ENCODE measurements at places on chromosomes 7 and 10.
A peak's percentile ranks its signal among the peaks of the same experiment; 100 is the strongest.

DNA sequence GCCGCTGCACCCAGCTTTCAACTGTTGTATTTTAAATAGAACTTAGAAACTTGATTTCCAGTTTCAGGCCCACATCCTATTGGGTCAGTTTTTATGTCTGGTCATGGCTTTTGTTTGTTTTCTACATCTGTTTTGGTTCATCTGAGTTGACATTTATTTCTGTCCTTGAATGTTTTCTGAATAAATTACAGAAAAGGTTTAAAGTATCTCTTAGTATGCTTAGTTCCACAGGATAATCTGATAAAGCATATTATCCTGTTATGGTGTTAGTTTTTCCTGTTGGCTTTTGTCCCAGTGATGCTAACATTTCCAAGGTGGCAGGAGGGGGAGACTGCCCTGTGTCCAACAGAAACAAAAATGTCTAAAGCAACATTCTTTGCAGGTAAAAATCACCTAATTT lies 733.2 kb downstream of the INHBA start:
- no peak overlapping the region for H3K27ac ChIP-seq
- no peak overlapping the region for H3K4me3 ChIP-seq
- H3K36me3 ChIP-seq = no peaks in the 10 kb centered on the region
- no peaks in the 10 kb centered on the region for H3K27me3 ChIP-seq
- H3K4me1 ChIP-seq = peaks cover 12% of the 10 kb centered on the region

- no peak overlapping the region for H3K4me3 ChIP-seq
- peaks cover 14% of the 10 kb centered on the region for H3K4me1 ChIP-seq
- no peak overlapping the region for H3K27ac ChIP-seq
- H3K27me3 ChIP-seq = peaks cover 68% of the 10 kb centered on the region
These were observed 1.2 kb upstream of the PRRT4 start for GRCh38 chr7:128362670-128363069.

DNA sequence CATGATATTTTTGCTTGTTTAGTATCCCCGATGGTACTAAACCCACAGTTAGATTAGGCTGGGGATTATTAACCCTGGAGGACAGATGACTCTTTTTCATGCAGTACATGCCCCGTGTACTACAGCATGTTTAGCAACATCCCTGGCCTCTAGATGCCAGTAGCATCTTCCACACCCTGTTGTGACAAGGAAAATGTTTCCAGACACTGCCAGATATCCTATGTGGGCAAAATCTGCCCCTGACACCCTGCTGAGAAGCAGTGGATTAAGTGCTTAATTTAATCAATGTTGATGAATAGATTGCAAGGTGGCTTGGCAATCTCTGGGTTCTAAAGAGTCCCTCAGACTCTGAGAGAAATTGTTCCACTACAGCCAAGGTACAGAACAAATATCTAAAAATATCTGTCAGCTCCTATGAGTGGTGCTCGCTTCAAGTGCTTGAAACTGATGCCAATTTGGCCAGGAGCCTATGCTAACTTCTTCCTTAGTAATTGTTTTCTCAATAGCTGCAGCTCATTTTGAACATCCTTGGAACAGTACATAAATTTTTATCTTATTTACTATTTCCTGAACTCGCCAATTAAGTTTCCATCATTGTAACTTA lies 247.0 kb downstream of the SORCS1 start:
- H3K27ac ChIP-seq = no peak overlapping the region
- H3K4me3 ChIP-seq = no peak overlapping the region
- H3K36me3 ChIP-seq = no peaks in the 10 kb centered on the region
- no peaks in the 10 kb centered on the region for H3K4me1 ChIP-seq
- no peaks in the 10 kb centered on the region for H3K27me3 ChIP-seq

- no peaks in the 10 kb centered on the region for H3K27me3 ChIP-seq
- peaks cover 8% of the 10 kb centered on the region for H3K4me1 ChIP-seq
- H3K27ac ChIP-seq = no peak overlapping the region
- peaks cover 36% of the 10 kb centered on the region for H3K36me3 ChIP-seq
- DNase-seq = no peak
These were observed 53.7 kb downstream of the C1GALT1 start for GRCh38 chr7:7236041-7236440.

GRCh38 chr10:69413221-69413865 lies 3.4 kb downstream of the TACR2 start:
- no peak for DNase-seq
- no peaks in the 10 kb centered on the region for H3K27me3 ChIP-seq
- H3K4me3 ChIP-seq = no peak overlapping the region
- peak overlapping the region; percentile 40 for H3K27ac ChIP-seq

- H3K4me3 ChIP-seq = no peak overlapping the region
- H3K27ac ChIP-seq = no peak overlapping the region
- peaks cover 55% of the 10 kb centered on the region for H3K4me1 ChIP-seq
- no peaks in the 10 kb centered on the region for H3K27me3 ChIP-seq
- no peaks in the 10 kb centered on the region for H3K36me3 ChIP-seq
These were observed 14.5 kb upstream of the CPA1 start for GRCh38 chr7:130365511-130366441.

DNA sequence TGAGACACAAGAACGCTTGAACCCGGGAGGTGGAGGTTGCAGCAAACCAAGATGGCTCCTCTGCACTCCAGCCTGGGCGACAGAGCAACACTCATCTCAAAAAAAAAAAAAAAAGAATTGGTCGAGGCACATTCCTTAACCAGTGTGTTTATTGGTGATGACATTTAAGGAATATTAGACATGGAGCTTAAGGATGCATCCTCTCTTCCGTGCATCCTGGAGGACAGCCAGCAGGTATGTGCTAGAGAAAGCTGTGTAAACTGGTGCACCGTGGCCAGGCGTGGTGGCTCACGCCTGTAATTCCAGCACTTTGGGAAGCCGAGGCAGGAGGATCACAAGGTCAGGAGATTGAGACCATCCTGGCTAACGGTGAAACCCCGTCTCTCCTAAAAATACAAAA lies 11.8 kb downstream of the ZKSCAN1 start:
- H3K27ac ChIP-seq = no peak overlapping the region
- H3K4me1 ChIP-seq = no peaks in the 10 kb centered on the region
- H3K4me3 ChIP-seq = no peak overlapping the region
- peaks cover 50% of the 10 kb centered on the region for H3K36me3 ChIP-seq

- no peaks in the 10 kb centered on the region for H3K36me3 ChIP-seq
- no peak for DNase-seq
- H3K27me3 ChIP-seq = no peaks in the 10 kb centered on the region
- H3K4me3 ChIP-seq = no peak overlapping the region
These were observed 5.6 kb downstream of the BTBD16 start for GRCh38 chr10:122276611-122277208.

DNA sequence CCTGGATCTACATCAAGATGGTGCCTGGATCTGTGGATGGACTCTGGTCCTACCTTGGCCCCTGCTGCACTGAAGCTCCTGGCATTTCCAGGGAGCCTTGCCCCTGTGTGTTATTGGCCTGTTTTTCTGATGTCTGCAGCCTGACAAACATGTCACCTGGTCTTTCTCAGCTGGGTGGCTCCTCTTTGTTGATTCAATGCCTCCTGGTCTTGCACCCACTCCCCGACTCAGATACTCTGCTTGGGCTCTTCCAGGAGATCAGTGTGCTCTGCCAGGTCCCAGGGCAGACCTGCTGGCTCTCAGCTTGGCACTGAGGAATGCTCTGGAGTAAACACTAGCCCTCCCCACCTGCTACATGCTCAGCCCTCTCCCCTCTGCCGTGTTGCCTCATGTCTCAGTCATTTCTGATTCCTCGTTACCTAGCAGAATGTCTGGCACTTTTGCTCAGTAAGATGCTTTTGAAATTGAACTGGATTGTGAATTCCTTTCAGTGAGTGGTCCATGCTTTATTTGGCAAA lies 253.3 kb upstream of the BMPER start:
- no peak for DNase-seq
- H3K27ac ChIP-seq = no peak overlapping the region

- DNase-seq = no peak
- H3K4me1 ChIP-seq = no peaks in the 10 kb centered on the region
- no peak overlapping the region for H3K4me3 ChIP-seq
- H3K27me3 ChIP-seq = no peaks in the 10 kb centered on the region
These were observed 1118.0 kb upstream of the C7orf33 start for GRCh38 chr7:147472556-147472955.

DNA sequence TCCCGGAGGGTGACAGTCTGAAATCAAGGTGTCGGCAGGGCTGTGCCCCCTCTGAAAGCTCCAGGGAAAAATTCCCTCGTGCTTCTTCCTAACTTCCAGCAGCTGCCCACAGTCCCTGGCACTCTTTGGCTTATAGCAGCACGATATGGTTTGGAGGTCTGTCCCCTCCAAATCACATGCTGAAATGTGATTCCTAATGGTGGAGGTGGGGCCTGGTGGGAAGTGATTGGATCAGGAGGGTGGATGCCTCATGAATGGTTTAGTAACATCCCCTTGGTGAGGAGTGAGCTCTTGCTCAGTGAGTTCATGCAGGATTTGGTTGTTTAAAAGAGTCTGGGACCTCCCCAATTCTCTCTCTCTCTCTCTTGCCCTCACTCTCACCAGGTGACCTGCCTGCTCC lies 51.1 kb downstream of the GPAM start:
- no peaks in the 10 kb centered on the region for H3K36me3 ChIP-seq
- DNase-seq = no peak
- no peaks in the 10 kb centered on the region for H3K4me1 ChIP-seq
- no peak overlapping the region for H3K4me3 ChIP-seq

GRCh38 chr10:29023678-29024077 lies 265.2 kb upstream of the LYZL1 start:
- DNase-seq = no peak
- H3K36me3 ChIP-seq = peaks cover 2% of the 10 kb centered on the region
- H3K27me3 ChIP-seq = no peaks in the 10 kb centered on the region
- H3K27ac ChIP-seq = peak overlapping the region; percentile 73
- H3K4me3 ChIP-seq = no peak overlapping the region

- DNase-seq = no peak
- peaks cover 6% of the 10 kb centered on the region for H3K27me3 ChIP-seq
- no peak overlapping the region for H3K4me3 ChIP-seq
- H3K4me1 ChIP-seq = no peaks in the 10 kb centered on the region
- H3K36me3 ChIP-seq = no peaks in the 10 kb centered on the region
These were observed 96.1 kb downstream of the EPDR1 start for GRCh38 chr7:38016567-38016966.

- peaks cover 11% of the 10 kb centered on the region for H3K36me3 ChIP-seq
- no peak overlapping the region for H3K4me3 ChIP-seq
- H3K27me3 ChIP-seq = no peaks in the 10 kb centered on the region
- no peak overlapping the region for H3K27ac ChIP-seq
These were observed 15.1 kb downstream of the TTYH3 start for GRCh38 chr7:2646680-2647571.

DNA sequence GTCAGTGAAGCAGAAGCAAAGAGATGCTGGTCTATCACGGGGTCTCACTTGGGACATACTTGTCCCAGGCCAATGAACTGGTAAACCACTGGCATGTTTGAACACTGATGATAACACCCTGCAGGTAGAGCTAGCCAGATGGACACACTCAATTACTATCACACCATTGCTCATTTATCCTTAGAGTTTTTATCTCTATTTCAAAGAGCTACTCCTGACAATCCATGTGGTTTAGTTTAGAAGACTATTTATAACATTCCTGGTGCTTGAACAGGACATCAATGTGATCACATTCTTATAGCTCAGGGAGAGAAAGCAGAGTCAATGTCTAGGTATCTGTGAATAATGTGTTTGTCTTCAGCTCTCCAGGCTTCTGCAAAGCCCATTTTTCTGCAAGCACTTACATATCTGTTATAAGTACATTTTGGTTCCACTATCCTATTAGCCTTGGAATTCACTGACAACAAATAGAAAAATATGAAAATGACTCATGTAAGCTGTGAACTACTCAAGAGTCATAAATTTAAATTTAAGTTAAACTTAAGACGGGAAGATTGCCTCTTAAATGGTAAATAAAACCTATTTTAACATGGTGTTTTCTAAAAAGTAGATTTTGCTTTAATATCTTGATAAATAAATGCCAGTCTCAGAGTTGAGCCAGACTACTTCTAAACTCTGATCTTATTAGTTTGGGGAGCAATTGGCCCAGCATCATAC lies 106.7 kb upstream of the MBL2 start:
- H3K4me1 ChIP-seq = peaks cover 25% of the 10 kb centered on the region
- no peaks in the 10 kb centered on the region for H3K36me3 ChIP-seq
- no peak overlapping the region for H3K4me3 ChIP-seq
- DNase-seq = no peak

- no peak overlapping the region for H3K27ac ChIP-seq
- no peak overlapping the region for H3K4me3 ChIP-seq
- no peaks in the 10 kb centered on the region for H3K36me3 ChIP-seq
- no peaks in the 10 kb centered on the region for H3K4me1 ChIP-seq
- no peak for DNase-seq
- H3K27me3 ChIP-seq = peaks cover 57% of the 10 kb centered on the region
These were observed 8.0 kb downstream of the IKZF1 start for GRCh38 chr7:50312250-50313162.

Measured in osteocyte (in vitro differentiated cells).